HCT116 (cell line): ENCODE measurements at places on chromosomes 6 and 20.

- no peak for DNase-seq
Observed at GRCh38 chr6:149277621-149278020, 39.9 kb upstream of the TAB2 start.

DNA sequence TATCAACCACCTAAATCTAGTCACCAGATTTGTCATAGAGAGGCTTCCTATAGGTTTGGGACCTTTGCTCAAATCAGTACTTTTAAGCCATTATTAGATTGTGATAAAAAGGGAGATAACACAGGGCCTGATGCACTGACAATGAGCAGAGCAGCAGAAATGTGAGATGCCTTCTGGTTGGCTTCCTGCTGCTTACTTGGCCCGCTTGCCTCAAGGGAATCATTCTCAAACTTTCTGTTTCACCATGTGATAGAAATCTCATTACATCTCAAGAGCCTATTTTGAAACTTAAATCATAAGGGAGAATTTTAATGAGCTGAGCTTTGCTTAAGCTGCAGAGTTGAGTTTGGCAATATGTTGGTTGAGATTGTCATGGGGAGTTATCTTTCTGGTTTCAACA, 606.0 kb downstream of the DHX35 start:
- no peak for DNase-seq

GRCh38 chr6:29496961-29497360, 9.2 kb upstream of the MAS1L start:
- DNase-seq: no peak

GRCh38 chr6:163630572-163630971, 216.1 kb downstream of the QKI start:
- no peak for DNase-seq
